ENCODE measurements at places on chromosomes 13 and 19.

DNA sequence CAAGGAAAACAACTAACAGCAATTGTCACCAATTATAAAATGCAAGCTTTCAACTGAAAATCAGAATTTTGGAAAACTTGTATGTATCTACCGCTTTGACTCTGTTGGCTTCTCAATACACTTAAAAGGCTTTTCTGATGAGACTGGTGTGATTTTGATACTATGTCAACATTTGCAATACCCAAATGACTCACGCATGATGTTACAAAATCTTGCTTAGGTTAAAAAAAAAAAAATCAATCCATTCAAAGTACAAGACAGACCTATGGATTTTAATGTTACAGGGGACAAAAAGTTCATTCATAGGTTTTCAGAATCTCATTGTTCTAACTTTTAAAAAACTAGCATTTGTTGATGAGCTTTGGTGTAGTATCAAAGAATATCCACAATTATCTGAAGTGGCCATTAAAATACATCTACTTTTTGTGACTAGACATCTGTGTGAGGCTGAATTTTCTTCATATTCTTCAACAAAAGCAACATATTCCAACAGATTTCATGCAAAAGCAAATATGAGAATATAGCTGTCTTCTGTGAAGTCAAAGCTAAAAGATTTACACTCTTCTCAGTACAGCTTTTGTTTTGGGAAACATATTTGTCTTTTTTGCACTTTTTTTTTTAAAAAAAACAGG lies 10.7 kb downstream of the ELF1 start:
- DNase-seq: no peak

DNA sequence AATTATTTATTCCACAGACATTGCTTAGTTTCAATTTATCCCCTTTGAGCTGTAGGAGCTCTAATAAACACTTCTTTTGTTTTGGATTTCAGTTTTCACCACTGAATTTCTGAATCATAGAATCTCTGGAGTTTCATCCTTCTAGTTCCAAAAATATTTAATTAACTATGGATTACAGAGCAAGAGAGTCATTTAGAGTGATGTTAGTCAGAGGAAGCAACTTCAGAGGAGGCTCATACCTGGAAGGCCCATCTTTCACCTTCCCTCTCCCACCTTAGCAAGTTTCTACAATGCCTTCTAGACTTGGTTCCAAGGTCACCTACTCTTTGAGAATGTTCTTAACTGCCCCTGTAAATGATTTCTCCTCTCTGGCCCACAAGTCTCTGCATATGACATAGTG lies 353.2 kb downstream of the SPRY2 start:
- DNase-seq: no peak

GRCh38 chr19:14559916-14560775 lies 11.7 kb downstream of the NDUFB7 start:
- DNase-seq: no peak

DNA sequence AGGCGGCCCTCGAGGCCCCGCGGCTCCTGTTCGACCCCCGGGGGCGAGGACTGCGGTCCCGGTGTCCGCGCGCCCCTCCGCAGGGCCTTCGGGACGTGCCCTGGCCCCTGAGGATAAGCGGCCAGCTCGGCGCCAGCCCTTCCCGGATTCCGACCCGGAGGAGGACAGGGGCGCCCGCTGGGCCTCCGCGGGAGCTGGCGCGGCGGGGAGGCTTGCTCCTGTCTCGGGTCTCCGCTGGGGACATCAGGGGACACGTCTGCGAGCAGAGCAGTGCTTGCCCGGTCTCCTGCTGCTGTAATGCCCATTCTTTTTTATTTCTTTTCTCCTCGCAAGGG lies 829 bp downstream of the B3GLCT start:
- DNase-seq: peak; percentile 39

- DNase-seq: no peak
These were observed 41.8 kb downstream of the IGFL3 start for GRCh38 chr19:46082728-46083050.

- no peak for DNase-seq
These were observed at the start of gene F10 for GRCh38 chr13:113122550-113123225. F10 (plus strand) TSS chr13:113122799; CDS start chr13:113122856, 57 bp downstream.

DNA sequence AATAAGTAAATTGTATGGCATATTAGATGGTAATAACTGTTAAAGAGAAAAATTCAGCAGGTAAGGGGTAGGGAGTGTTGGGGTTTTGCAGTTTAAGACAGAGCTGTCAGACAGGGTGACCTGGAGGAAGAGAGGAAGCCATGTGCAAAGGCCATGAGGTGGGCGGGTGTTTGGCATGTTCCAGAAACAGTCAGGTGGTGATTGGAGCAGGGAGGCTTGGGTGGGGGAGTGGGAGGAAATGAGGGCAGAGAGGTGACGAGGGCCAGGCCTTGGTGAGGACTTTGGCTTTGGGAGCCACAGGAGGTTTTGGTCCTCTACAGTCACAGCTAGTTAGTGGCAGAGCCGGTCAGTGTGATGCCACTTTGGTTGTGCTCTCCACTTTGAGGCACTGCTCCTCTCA lies 20.1 kb downstream of the RYR1 start:
- DNase-seq: no peak

- DNase-seq: no peak
These were observed 7.2 kb downstream of the ACTN4 start for GRCh38 chr19:38654628-38655055.

GRCh38 chr13:48901781-48902180 lies 73.9 kb upstream of the FNDC3A start:
- no peak for DNase-seq

GRCh38 chr13:27508802-27509201 lies 58.4 kb upstream of the MTIF3 start:
- DNase-seq: no peak

DNA sequence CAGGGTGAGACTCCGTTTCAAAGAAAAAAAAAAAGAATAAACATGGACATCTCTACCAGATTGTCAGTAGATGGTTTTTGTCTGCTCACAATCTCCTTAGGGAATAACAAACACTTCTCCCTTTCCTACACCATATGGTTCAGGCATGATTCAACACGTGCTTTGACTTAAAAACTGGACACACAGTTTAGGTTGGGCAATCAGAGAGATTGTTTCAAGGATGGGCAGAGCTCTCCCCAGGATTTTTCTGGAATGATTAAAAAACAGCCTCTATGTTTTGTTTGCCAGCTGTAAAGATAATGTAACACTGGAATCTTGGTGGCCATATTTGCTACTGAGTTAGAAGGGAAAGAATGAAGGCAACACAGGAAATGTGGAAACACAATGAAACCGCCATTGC lies 150.1 kb upstream of the TSC22D1 start:
- no peak for DNase-seq

- DNase-seq: no peak
These were observed 6.3 kb upstream of the MRPS31 start for GRCh38 chr13:40777166-40777808.

- DNase-seq: no peak
These were observed 17.0 kb upstream of the ICAM3 start for GRCh38 chr19:10356431-10356830.

GRCh38 chr13:106589716-106590115 lies 21.8 kb upstream of the ARGLU1 start:
- DNase-seq: no peak

DNA sequence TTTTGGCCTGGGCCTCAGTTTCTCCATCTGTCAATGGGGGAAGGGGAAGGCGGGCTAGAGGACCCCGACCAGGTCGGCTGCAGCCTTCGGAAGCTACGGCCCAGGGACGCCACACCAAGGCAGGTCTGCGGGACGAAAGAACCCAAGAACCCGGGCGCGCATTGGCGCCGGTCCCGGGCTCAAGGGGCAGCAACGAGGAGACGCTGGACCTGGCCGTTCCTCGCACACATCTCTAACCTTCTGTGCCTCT lies 739 bp upstream of the ILF3 start:
- no peak for DNase-seq

GRCh38 chr13:62360609-62361008 lies 945.0 kb upstream of the PCDH20 start:
- no peak for DNase-seq

DNA sequence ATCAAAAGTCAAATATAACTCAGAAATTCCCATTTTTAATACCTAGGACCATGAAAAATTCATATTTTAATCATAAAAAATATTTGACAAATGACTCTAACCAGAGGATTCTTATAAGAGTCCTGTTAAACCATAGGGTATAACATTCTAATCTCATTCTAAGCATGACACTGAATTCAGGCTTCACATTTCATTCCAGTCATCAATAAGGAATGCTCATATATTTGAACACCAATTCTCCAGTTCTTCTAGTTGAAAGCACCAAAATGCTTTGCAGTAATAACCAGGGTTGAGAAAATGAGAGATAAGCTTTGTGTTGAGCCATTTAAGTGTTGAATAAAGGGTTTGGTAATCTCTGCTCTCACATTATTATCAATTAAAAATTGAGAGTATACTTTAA lies 147.5 kb downstream of the VWA8 start:
- no peak for DNase-seq

DNA sequence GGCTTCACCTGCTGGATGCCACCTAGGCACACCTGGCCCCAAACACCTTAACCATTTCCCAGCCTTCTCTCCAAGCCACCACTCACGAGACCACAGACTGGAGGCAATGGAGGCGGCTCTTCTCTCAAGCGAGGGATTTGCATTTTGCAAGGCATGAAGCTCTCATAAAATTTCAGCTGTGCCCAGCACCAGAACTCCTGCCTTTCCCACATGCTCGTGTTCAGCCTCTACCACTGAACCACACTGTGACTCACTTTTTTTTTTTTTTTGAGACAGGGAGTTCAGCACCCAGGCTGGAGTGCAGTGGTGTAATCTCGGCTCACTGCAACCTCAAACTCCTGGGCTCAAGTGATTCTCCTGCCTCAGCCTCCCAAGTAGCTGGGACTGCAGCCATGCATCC lies 10.6 kb downstream of the NANOS3 start:
- peak; percentile 15 for DNase-seq

DNA sequence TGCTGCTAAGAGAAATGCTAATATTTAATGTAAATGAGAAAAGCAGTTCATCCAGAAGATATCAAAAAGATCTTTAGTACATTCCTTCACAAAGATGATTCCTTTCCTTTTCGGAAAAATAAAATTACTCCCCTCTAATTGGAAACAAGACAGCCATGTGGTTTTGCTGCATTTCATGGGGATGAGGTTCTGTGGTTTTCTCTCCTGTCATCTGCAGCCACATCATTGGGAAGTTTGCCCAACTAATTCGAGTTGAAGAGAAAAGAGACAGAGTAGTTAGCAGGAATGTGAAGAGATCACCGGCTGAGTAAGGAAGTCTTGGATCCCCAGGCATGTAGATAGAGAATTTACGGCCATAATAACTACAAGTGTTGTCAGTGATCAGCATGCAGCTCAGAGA lies 122.1 kb downstream of the CYSLTR2 start:
- no peak for DNase-seq

GRCh38 chr13:83716121-83716520 lies 166.2 kb downstream of the SLITRK1 start:
- no peak for DNase-seq

- no peak for DNase-seq
These were observed 15.5 kb upstream of the ZNF14 start for GRCh38 chr19:19748249-19748938.

DNA sequence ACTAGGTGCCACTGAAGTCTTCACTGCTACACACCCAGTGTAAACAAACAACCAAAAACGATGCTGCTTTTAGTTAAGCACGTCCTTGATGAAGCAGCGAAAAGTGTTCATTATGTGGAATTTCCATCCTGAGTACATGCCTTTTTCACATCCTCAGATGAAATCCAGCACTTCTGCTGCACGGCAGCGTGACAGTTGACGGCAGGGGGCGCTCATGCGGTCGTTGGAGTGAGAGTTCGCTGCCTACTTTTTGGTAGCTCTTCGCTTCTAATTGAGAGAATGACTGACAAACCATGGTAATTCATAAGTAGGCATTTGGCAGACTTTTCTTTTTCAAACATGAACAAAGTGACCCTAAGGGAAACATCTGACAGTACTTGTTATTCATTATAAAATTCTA lies 1124.9 kb downstream of the EFNB2 start:
- DNase-seq: peak; percentile 23

DNA sequence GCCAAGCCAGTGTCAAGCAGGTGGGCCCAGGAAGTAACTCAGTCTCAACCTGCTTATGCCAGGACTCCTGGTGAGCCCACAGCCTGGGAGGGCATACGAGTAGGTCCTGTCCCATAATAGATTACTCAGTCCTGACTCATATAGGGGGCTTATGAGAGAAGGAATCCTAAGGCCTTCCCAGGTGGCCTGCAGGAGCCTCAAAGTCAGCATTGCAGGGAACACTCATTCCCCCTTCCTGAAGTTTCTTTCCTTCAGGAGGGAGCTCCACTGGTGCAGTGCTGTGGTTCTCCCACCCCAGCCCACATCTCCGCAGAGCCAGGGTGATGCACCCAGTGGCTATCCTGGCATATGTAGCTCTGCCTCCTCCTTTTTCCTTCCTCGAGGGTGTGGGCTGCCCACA lies 137.3 kb downstream of the ZIC5 start:
- DNase-seq: no peak

- peak; percentile 71 for DNase-seq
These were observed 13.2 kb downstream of the NCAN start for GRCh38 chr19:19224852-19225494.

GRCh38 chr13:97520866-97521265 lies 86.9 kb downstream of the RAP2A start:
- no peak for DNase-seq

- no peak for DNase-seq
These were observed 73.8 kb downstream of the CCDC70 start for GRCh38 chr13:51935326-51936171.

GRCh38 chr19:6826281-6826920 lies 53.9 kb downstream of the VAV1 start:
- DNase-seq: no peak

GRCh38 chr19:11534948-11535347 lies 3.7 kb upstream of the CNN1 start:
- DNase-seq: no peak

- no peak for DNase-seq
These were observed 290.1 kb downstream of the DCLK1 start for GRCh38 chr13:35841060-35841521.

GRCh38 chr13:67651908-67652465 lies 421.9 kb upstream of the PCDH9 start:
- DNase-seq: no peak

GRCh38 chr19:51458051-51458645 lies at the start of gene SIGLEC8:
SIGLEC8 (minus strand) TSS chr19:51458454; CDS start chr19:51458387, 67 bp downstream.
- no peak for DNase-seq

DNA sequence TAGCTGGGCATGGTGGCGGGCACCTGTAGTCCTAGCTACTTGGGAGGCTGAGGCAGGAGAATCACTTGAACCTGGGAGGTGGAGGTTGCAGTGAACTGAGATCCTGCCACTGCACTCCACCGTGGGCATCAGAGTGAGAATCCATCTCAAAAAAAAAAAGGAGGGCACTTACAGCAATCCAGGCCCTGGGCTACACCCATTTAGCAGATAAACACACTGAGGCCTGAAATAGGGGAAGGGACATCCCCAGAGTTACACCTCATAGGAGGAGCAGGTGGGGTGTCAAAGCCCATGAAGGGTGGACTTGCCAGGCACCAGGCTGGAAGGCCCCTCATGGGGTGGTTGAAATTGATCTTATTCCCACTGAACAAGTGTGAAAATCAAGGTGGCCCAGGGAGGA lies 13.9 kb upstream of the PLAUR start:
- no peak for DNase-seq

DNA sequence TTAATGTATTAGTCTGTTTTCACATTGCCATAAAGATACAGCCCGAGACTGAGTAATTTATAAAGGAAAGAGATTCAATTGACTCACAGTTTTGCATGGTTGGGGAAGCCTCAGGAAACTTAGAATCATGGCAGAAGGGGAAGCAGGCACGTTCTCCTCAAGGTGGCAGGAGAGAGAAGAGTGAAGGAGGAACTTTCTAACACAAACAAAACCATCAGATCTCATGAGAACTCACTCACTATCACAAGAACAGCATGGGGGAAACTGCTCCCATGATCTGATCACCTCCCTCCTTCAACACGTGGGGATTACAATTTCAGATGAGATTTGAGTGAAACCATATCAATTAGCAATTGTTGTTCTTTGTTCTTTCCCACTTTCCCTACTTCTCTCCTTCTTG lies 689.0 kb upstream of the SLITRK1 start:
- no peak for DNase-seq
